ENCODE measurements at places on chromosomes 1 and 21.

- no peak for DNase-seq
Observed at GRCh38 chr1:4018466-4019146, 118.5 kb upstream of the C1orf174 start.

- no peak for DNase-seq
Observed at GRCh38 chr1:205054013-205054412, 11.0 kb downstream of the CNTN2 start.

DNA sequence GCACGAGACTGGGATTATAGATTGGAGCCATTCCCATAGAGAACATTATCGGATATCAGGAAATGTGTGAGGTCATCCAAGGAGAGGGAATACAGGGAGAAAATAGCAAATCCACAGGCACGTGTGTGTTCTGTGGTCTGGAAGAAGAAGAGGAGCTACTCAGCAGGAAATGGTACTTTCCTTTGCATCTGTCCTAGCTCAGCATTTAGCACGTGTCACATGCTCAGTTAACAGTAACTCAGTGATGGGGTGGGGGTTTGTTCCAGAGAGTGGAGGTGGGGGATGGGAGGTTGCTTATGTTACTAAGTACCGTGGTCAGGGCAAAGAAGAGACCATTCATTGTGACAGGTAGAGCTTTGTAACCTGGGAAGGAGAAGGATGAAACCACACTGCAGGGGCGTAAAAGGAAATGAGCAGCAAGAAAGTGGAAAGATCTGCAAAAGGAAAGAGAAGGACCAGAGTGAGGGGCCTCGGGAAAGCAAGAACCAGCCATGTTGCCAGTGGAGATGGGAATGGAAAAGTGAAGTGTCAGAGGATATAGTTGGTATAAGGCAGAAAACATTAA is 100.4 kb downstream of the ATP5PO start:
- no peak for DNase-seq

DNA sequence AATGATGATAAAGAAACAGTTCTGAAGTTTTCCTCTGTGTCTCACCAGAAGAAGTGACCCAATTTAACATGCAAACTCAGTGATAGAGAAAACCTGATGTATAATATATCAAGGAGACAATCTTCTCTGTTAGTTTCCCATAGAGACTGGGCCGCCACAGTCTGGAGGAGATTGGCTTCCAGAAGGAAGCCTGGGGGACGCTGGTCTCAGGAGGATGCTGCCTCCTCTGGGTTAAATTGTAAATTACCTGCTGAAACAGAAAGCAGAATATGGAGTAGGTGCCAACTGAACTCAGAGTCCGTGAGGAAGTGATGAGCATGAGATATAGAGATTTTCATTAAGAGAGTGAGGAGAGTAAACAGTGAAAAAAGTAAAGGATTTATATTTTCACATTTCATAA is 15.8 kb downstream of the OR14I1 start:
- no peak for DNase-seq

GRCh38 chr1:240831191-240831631 is 219.3 kb upstream of the GREM2 start:
- peak; percentile 50 for DNase-seq

DNA sequence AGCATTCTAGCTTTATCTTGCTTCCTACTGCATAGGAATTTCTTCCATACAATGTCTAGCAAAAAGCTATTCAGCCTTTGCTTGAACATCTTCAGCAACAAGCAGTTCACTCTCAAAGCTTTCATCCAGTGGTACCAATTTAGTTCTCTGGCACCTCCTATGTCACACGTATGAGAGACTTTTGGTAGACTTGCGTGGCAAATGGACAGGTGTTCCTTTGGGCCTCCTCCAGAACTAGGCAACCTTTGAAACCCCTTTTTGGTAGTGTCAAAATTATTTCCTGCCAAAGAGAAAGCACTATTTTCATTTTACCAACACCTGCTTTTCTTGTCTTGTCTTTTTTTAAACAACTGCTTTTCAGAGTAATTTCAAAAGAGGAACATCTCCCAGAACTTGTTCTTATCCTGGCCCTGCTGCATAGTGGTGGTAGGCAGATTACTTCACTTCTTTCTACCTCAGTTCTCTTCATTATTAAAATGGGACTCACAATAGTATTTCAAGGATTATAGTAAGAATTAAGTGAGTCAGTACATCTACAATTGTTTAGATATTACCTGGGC is 122.4 kb downstream of the MAST2 start:
- DNase-seq, result no peak

GRCh38 chr1:197127246-197127912 is 19.1 kb downstream of the ASPM start:
- no peak for DNase-seq

GRCh38 chr1:36159614-36160387 is 3.8 kb downstream of the MAP7D1 start:
- DNase-seq, result no peak

GRCh38 chr1:244219149-244219548 is 168.1 kb downstream of the ZBTB18 start:
- DNase-seq, result no peak

DNA sequence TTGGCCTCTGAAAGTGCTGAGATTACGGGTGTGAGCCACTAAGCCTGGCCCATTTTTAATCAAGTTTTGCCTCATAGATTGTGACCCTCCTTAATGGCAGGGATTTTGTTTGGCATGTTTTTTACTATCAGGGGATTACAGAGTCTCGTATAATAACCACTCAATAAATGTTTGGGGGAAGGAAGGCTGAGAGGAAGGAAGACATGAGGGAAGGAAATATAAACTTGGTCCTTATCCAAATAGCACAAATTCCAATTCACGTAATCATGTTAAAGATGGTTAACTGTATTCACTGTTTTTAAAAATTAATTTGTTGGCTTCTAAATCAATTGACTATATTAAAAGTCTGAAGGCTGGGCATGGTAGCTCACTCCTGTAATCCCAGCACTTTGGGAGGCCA is 30.9 kb upstream of the SERTAD4 start:
- no peak for DNase-seq

DNA sequence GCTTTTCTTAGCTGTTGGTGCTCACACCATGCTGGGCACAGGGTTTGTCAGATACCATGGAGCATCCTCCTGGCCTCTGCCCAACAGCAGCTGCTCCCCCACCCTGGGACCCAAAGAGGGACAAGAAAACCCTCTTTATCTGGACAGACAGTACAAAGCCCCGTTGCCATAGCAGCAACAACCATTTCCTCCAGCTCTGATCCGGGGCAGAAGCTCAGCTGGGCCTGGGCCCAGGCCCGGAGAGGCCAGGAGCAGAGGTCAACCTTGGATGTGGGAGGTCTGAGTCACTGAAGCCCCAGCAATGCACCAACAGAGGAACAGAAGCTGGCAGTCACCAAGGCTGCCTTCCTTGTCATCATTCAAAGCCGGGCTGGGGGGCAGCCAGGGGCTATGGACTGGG is 228.4 kb upstream of the POU3F1 start:
- no peak for DNase-seq

- no peak for DNase-seq
Observed at GRCh38 chr1:25208561-25209222, 23.6 kb downstream of the SYF2 start.

DNA sequence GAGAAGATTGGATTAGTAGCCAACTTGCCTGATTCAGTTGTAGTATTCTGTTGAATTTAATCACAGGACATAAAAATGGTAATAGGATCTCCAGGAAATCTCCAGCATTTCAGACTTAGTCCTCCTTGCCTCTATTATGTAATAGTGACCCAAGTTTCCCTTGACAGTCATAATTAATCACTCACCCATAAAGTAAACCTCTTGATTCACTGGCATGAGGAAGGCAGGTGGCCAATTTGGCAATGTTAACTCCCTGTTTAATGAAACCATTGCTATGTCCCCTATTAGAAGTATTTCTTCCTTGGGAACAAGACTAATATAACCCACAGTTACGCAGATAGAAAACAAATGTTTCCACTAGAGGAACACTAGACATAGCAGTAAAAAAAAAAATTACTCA is 604.8 kb upstream of the CXADR start:
- DNase-seq, result no peak

DNA sequence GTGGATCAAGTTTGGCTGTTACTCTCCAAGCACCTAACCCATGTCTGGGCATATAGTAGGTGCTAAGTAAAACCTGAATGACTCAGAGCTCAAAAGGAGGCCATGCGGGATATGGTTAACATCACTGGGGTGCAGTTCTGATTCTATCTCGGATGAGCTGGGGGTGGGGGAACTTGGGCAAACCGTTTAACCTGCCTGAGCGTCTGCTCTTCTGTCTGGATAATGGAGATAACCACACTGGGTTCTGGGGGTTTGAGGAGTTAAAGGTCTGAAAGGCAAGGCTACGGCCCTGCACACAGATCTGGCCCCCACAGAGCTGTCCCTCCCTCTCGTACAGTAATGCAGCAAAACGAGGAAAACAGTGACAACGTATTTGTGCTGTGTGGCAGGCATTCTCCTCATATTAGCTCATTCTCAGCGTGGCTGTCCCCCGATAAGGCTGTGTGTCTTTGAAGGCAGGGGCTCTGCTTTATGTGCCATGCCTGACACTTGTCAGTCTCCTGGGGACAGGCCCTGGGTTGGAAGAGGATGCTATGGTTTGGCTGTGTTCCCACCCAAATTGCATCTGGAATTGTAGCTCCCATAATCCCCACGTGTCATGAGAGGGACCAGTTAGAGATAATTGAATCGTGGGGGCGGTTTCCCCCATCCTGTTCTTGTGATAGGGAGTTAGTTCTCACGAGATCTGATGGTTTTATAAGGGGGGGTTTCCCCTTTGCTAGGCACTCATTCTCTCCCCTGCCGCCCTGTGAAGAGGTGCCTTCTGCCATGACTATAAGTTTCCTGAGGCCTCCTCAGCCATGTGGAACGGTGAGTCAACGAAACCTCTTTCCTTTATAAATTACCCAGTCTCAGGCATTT is 6.8 kb upstream of the ALDH4A1 start:
- no peak for DNase-seq

- no peak for DNase-seq
Observed at GRCh38 chr1:113168946-113169345, 95.9 kb downstream of the LRIG2 start.
